ENCODE measurements at places on chromosomes 3 and 15.

- DNase-seq = no peak
Observed at GRCh38 chr15:42737529-42738328, 801 bp upstream of the CDAN1 start.

- peak; percentile 45 for DNase-seq
Observed at GRCh38 chr3:14203521-14204079, 25.0 kb downstream of the LSM3 start.

DNA sequence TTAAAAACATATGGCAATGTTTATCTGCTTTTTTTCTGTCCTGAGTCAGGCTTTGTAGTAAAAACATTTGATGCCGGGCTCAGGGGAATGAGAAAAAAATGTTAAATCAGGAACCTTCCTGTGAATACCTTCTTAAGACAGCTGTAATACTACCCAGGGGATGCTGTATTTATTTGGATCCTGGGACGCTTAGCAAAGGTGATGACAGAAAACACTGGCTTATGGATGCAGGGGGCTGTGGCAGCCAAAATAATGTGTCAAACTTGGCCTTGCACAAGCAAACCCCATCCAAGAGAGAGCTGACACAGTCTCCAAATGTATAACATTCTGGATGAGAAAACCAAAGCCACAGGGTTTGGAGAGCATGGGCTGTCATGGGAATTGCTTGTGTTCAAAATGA, 438.2 kb upstream of the PROK2 start:
- no peak for DNase-seq

GRCh38 chr3:112579697-112580096, 17.9 kb downstream of the SLC35A5 start:
- no peak for DNase-seq

Data from iPS DF 19.7 (cell line).